ENCODE measurements at places on chromosomes 13 and 19. TPM values are rescaled to one million over a fixed set of nuclear protein-coding genes. Genes with fewer than 3 reads are reported as not detected.
A peak's percentile ranks its signal among the peaks of the same experiment; 100 is the strongest.

The FBXL12 gene
- total RNA-seq, result 31.4 TPM

The POU2F2 gene
- 1.4 TPM for total RNA-seq

The DCT gene
- total RNA-seq, result not detected

The ZNF547 gene
- total RNA-seq, result 3.2 TPM

The PLPPR3 gene
- not detected for total RNA-seq

The VSTM1 gene
- total RNA-seq, result not detected

The UBL3 gene
- total RNA-seq, result 10.9 TPM

The ZNF836 gene
- 8.0 TPM for total RNA-seq

The ZNF700 gene
- 9.5 TPM for total RNA-seq

The ZNF506 gene
- total RNA-seq, result 2.4 TPM

DNA sequence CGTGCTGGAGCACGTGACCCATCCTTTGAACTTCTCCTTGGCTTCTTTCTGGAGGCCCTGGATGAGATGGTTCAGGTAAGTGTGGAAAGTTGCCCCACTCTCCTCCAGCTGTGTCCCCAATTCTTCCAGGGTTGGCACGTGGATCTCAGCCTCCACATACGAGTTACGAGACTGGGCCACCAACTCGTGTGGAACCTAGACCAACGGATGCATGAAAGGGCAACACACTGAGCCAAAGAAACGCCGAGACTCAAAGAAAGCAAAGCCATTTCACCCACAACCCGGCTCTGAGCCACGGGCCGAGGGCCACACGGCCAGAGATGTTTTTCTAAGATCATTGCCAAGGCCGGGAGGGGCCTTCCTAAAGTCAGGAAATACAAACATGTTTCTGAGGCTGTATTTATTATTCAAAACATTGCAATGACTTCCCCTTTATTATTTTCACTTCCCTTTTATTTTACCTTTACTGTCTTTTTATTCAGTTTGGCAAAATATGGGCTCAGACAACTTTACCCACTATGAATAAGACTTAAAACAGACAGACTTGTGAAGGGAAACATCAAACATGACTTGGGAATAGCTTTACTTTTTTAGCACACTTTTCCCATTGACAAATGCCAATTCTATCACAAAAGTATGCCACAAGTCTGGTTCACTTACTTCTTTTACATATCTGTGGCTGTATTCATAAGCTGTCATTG is 94.6 kb downstream of the KL start:
- DNase-seq, result no peak

- DNase-seq, result peak; percentile 57
Observed at GRCh38 chr19:850221-850978, 1.7 kb upstream of the ELANE start.

GRCh38 chr13:93399212-93399611 is 172.6 kb downstream of the GPC6 start:
- DNase-seq, result no peak

DNA sequence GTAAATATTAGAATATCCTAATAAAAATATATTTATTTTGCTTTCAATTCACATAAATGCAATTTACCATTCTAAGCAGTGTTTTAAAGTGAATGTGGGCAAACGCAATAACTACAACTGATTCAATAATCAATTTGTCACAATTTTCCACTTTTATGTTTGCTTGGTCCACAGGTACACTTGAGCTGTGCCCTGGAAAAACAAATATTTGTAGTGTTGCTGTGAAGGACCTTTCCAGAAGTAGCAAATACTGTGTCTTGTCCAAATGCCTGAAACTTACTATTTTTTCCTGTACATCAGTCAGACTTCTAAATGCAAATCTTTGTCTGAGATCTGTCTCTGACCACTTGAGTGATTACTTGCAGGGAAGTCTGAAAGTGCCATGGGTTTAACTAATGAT is 845.8 kb upstream of the SLITRK5 start:
- DNase-seq, result no peak

- DNase-seq, result peak; percentile 94
Observed at GRCh38 chr19:41225238-41226052, 6.4 kb downstream of the AXL start.

GRCh38 chr13:67726979-67727378 is 496.8 kb upstream of the PCDH9 start:
- DNase-seq, result no peak

DNA sequence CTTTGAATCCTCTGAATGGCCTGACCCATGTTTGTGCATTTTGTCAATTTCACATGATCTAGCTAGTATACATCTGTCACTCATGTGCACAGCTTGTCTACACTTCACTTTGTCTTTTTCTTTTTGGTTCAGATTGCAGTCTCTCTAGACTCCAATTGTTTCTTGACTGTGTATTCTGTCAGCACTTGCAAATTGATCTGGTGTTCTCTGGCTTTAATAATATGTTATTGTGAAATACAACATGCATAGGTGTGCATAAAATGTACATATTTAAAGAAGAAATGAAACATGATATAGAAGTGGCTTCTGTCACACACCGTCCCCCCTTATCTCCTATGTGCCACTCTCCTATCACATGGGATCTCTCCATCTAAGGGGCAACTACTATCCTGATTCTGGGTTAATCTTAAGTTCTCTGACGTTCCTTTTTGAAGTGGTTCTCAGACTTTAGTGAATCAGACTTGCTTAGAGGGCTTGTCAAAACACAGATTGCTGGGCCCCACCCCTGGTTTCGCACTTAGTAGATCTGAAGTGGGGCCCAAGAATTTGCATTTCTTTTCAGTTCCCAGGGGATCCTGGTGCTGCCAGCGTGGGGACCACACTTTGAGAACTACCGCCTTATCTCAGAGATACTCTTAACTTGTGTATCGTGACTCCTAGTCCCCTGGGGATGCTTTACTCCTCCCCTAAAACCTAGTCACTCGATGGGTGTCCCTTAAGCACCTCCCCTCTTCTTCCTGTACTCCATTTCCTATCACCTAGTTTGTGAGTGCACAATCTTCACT is 5.8 kb downstream of the KRTDAP start:
- no peak for DNase-seq

- DNase-seq, result no peak
Observed at GRCh38 chr19:53131085-53131590, 1.6 kb downstream of the ZNF415 start.

GRCh38 chr19:53989600-53990533 is 1.6 kb upstream of the CACNG6 start:
- no peak for DNase-seq

DNA sequence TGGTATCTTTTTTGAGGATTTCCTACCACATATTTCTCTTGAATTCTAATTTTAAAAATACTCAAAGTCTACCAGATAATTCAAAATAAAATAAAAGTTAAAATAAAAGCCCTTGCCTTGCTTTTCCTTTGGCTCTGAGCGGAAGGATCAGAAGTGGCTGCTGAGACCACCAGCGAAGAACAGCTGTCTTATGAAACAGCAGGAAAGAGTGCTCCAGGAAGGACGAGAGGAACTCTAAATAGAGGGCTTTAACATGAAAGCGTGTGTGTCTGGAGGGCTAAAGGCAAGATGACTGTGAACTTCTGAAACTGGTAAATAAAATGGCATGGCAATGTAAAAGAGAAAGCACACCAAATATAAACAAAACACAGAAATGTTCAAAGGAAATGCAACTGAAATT is 521.5 kb upstream of the SPRY2 start:
- no peak for DNase-seq

DNA sequence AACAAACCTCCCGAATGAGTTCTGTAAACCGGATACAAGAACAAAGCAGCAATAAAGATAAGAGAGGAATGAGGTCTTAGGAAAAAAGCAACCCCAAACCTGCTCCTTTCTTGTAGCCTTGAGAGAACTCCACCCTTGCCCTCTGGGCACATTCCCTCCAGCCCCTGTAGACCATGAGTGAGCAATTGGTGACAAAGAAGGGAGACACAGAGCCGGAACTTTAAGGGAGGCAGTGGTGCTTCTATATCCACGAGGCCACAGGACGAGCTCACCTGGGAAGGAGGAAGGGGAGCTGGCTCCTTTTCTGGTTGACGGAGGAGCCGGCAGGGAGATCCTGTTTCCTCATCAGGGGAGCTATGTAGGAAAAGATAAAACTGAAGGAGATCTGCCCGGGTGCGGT is 13.0 kb downstream of the BRME1 start:
- DNase-seq, result peak; percentile 43

GRCh38 chr19:29887442-29887855 is 54.6 kb upstream of the URI1 start:
- no peak for DNase-seq

DNA sequence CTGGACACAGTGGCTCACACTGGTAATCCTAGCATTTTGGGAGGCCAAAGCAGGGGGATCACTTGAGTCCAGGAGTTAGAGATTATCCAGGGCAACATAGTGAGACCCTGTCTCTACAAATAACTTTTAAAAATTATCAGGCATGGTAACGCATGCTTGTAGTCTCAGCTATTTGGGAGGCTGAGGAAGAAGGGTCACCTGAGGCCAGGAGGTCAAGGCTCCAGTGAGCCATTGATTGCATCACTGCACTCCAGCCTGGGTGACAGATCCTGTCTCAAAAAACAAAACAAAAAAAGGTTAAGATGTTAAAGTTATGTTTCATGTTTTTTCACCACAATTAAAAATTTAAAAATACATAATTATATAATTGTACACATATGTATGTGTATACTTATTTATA is 19.2 kb upstream of the DIAPH3 start:
- DNase-seq, result no peak

DNA sequence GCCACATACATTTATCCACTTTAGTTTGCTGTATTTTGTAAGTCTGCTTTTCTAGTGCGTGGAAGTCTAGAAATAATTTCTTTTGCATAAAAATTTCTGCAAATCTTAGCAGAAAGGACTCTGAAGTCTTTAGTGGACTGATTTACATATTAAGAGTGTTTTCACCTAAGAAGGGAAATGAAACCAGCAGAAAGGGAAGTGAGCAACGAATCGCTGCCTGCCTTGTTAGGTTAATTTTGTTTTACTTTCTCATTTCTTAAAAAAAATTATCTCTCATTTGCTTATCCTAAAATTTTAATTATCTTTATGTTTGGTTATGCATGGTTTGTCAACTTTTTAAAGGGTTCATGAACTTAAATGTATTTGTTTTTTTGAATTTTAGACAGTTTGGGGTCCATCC is 767 bp upstream of the GPR18 start:
- no peak for DNase-seq

Data from PC-3 (cell line).